ENCODE measurements at places on chromosomes 6 and 20. TPM values are rescaled to one million over a fixed set of nuclear protein-coding genes. Genes with fewer than 3 reads are reported as not detected.

Gene ISM1
- polyA plus RNA-seq, result 0.68 TPM

Gene ACSS1
- polyA plus RNA-seq, result 4.1 TPM

Gene MEP1A
- 0.04 TPM for polyA plus RNA-seq

Gene RWDD2A
- 0.91 TPM for polyA plus RNA-seq

Gene GGTLC1
- not detected for polyA plus RNA-seq

Gene PRND
- polyA plus RNA-seq, result not detected

Gene CRISP3
- not detected for polyA plus RNA-seq

Gene RFX6
- polyA plus RNA-seq, result not detected

Gene DOP1A
- polyA plus RNA-seq, result 2.4 TPM

Gene HLA-DOA
- not detected for polyA plus RNA-seq

Gene APOM
- 3.0 TPM for polyA plus RNA-seq

Gene MCUR1
- 18.0 TPM for polyA plus RNA-seq

Gene MMP24
- polyA plus RNA-seq, result 0.03 TPM

Gene PCMT1
- 125 TPM for polyA plus RNA-seq

Gene SLC17A3
- polyA plus RNA-seq, result not detected

Gene F13A1
- polyA plus RNA-seq, result not detected

Gene PGBD1
- polyA plus RNA-seq, result 2.9 TPM

Gene MYL9
- polyA plus RNA-seq, result 14.6 TPM

Gene DDX43
- 0.26 TPM for polyA plus RNA-seq

Gene MICA
- polyA plus RNA-seq, result 63.8 TPM

Gene DEF6
- polyA plus RNA-seq, result 26.4 TPM

Gene DYNLT2
- polyA plus RNA-seq, result 0.30 TPM

Gene LGSN
- polyA plus RNA-seq, result not detected

Gene HMGCLL1
- polyA plus RNA-seq, result not detected

Gene CFB
- polyA plus RNA-seq, result 0.49 TPM

Gene BLOC1S5
- 4.3 TPM for polyA plus RNA-seq

Gene HINT3
- 5.5 TPM for polyA plus RNA-seq

Gene TDP2
- 25.5 TPM for polyA plus RNA-seq

Gene TMEM74B
- 0.17 TPM for polyA plus RNA-seq

Gene CLVS2
- not detected for polyA plus RNA-seq

Gene SAPCD1
- polyA plus RNA-seq, result 2.6 TPM

Gene AIF1
- not detected for polyA plus RNA-seq

Gene ULBP3
- polyA plus RNA-seq, result 0.88 TPM

Data from foreskin keratinocyte (primary cell).